ENCODE measurements at places on chromosomes 5 and 9. TPM values are rescaled to one million over a fixed set of nuclear protein-coding genes. Genes with fewer than 3 reads are reported as not detected.
A peak's percentile ranks its signal among the peaks of the same experiment; 100 is the strongest.

DNA sequence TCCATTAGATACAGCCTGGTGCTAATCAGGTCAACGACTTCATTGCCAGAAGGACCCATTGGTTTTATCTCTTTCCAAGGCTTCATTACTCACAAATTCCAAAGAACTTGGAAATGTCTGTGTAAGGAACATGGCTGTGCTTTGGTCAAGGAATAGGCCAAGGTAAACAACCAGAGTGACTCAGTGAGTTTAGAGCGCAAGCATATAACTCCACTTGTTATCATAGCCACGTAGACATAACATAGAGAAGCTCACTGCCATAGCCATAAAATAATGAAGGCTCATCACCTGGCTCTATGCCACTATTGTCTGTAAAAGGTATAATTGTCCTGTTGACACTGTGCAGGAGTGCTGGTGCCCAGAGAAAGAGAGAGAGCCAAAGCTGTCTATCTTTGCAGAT is 139.3 kb upstream of the PLCXD3 start:
- peak; percentile 11 for DNase-seq

DNA sequence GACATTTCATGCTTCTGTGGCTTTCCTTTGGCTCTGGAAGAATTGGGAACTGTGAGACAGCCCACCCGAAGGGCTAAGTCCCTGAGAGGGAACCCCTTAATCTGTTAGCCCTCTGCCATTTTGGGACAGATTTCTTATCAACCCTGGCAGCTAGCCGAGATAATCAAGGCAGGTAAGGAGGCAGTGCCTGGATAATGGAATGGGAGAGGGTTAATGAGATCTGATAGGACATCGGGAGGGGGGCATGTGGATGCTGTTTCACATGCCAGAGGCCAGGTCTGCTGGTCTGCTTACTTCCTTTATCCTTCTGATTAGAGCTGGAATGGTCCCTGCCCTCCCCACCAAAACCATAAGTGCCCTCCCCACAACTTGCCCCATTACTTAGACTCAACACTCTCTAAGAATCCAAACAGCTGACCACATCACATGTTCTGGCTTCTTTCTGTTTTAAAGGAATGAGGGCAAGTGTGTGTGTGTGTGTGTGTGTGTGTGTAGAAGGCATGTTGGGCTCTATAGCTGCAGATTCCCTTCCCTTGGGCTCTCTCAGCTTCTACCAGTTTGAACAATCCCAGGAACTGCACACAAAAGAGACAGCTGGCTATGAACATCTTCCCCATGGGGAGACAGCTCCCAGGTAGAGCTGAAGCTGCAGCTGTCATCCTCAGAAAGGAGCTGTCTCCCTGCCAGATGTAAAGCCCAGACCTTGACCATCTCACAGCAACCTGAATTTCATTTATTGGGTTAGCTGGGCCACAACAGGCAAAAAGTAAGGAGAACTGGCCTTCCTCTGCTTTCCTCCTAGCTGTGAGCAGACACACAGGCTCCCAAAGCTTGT is 221.3 kb downstream of the PIK3R1 start:
- DNase-seq: no peak

PGM5 gene
- total RNA-seq: 0.36 TPM

DNA sequence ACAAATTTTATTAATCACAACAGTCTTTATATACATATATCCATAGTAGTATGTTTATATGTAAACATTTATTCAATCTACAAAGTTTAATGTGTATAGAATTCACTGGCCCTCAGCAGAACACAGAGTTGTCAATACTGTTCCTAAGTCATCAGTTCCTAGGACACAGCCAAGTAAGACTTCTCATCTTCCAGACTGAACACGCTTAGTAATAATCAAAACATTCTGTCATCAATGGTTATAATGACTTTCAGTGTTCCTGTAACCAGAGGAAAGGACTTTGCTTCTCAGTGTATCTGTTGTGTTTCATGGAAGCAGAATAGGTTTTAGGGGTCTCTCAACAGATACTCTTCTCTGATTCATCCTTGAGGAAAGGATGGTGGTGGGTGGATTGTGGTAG is 82.2 kb downstream of the SMIM23 start:
- no peak for DNase-seq

DNA sequence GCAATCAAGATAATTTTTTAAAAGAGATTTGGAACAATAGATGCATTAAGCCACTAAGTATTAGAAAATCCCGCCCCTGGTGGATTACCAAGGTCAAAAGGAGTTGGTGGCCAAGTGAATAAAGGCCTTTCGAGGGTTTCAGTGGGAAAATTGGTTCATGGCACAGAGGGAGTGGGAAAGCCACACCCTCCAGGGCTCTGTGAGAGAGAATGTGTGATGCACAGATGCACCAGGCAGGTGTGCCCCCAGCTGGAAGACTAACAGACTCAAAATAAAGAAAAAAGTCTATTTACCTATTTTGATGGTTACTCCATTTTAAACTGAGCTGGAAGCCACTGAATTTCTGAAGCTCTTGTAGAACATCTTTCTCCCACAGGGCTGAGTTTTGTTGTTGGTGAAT is 278.0 kb downstream of the DRD1 start:
- no peak for DNase-seq

GRCh38 chr5:96050273-96050880 is 88.7 kb upstream of the ELL2 start:
- DNase-seq: no peak

PTGDS gene
- total RNA-seq: 0.24 TPM

GARIN3 gene
- not detected for total RNA-seq

DNA sequence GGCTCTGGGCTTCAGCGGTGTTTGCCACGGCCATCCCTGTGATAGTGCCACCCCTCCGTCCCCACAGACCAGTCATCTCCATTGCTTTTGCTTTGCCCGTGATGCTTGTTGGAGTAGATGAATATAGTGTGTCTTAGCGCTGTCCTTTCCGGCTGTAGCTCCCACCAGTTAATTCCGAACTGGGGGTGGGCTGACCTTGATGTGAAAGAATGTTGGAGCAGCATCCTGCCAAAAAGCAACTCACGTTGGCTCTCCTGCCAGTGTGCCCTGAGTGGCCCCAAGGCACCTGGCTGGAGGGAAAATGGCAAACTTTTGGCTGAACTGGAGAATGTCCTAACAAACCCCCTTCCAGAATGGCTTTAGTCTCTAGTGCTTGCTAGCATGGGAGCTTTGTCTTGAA is 20.0 kb downstream of the CLTA start:
- DNase-seq: no peak

DNA sequence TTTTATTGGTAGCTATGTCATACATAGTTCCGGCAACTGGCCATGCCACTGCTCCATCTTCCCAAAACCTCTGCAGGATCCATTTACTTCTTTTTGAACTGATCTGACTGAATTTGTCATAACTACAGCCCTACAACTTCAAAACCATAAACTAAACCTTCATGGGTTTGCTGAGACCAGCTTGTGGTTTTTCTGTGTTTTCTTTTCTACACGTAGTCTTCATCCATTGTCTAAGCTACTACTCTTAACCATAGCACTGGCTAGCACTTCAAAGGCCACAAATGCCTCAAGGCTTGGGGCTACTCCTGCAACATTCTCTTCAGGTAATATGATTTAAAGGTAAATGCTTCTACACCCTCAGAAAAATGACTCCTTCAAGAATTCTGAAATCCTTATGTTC is 9.0 kb upstream of the KIF2A start:
- no peak for DNase-seq

BHMT gene
- total RNA-seq: not detected

- DNase-seq: peak; percentile 44
These were observed at the start of gene NPR2 for GRCh38 chr9:35791297-35791921. NPR2 (plus strand) TSS chr9:35791591; CDS start chr9:35792409, 818 bp downstream.

- DNase-seq: no peak
These were observed 666.7 kb upstream of the CDH18 start for GRCh38 chr5:20654746-20655145.

- DNase-seq: peak; percentile 52
These were observed 140.4 kb downstream of the ESM1 start for GRCh38 chr5:54844905-54845566.

DNA sequence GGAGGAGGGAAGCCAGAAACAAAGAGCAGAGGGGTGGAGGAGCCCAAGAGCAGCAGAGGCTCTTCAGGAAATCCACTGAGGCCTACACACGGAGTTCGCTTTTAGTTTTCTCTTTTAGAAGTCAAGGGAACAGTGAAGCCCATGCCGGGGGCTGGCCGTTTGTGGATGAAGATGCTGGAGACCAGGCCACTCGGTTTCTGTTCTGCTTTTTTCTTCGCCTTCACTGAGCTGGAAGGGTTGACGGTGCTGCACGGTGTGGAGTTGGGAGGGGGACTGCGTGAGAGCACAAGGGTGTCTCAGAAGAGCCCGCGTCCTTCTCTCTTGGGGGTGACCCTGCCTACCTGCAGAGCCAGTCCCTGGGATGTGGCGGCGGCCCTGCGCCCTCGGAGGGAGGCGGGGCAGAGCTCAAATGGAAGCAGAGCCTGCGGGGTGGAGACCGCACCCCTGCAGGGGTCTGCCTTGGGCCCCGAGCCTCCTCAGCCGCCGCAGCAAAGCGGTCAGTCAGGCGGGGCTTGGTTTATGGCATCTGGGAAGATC is 68.5 kb upstream of the CACNA1B start:
- DNase-seq: no peak

ORM2 gene
- not detected for total RNA-seq

DNA sequence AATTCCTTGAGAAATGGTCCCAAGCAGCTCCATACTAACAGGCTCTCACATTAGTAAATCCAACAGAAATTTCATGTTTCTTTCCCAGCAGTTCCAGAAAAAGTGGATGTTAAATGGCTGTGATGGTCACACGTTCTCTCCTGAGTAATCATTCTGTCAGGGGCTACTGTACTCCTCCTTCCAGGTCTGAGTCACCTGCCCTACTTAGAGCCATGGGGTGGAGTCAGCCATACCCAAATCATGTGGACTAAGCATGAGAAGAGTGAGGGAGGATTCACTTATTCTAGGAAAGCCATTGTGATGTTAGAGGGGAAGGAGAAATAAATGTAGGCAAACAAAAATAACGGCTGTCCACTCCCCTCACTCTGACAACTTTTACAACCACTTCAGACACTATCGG is 547.2 kb downstream of the CSNK1G3 start:
- no peak for DNase-seq

PDZD2 gene
- total RNA-seq: under 0.01 TPM

DNA sequence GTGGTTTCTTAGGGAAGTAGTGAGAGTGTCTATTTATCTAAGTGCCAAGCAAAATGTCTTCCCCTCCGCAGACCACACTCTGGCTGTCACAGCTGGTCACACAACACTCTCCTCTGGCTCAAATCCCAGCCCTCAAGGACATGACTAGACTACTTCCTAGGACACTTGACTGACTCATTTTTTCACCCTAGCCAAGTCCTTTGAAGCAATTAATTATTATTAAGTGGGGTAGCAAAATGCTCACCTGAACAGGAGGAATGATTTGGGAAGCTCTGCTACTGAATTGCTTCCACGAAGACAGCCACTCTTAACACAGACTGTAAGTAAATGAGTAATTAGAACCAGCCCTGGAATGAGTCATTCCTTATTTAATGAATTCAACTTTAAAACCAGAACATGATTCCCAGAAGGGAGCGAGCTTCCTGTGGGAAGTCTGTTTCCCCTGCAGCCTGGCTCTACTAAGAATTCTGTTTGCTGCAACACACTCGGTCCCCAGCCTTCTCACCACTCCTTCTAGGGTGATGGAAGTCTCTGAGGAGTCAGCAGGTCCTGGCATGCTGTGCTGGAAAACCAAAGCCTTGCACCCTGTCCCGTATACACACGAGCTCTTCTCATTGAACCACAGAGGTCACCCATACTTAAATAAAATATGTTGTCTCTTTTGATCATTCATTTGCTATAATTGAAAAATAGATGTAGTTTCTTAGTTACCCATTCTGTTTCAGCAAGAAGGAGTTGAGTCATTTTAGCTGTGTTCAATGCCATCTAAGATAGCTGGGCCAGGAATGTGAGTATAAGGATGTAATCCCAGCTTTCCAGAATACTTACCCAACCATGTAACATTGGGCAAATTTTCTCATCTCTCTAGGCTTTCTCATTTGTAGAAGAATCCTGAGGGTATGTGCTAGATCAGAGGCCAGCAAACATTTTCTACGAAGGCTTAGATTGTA is 218.6 kb upstream of the RASEF start:
- peak; percentile 44 for DNase-seq

DNA sequence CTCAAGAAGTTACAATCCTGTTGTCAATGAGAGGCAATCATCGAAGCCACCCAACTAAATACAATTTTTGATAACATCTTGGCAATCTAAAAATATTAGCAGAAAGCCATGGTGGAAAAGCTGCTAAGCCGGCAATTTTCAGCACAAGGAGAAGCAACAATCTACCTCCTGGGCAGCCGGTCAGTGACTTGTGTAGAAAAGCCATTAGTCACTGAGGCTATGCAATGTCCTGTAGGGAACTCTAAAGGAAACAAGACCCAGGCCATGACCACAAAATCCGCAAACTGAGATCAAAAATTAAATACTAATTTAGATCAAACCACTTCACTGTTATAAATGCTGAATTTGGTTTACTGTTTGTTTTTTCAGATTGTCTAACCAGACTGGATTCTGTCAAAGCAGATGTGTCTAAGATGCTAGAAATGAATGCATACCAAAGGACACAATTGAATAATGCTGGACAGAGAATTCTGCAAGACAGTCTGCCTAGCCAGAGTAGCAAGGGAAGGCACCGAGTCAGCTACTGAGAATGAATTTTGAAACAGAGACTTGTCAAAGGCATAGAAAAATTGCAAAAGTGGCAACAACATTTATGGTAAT is 384.8 kb downstream of the PRELID2 start:
- no peak for DNase-seq

CDX1 gene
- 0.24 TPM for total RNA-seq

GRCh38 chr5:131252824-131253171 is 11.1 kb upstream of the CDC42SE2 start:
- no peak for DNase-seq

DNA sequence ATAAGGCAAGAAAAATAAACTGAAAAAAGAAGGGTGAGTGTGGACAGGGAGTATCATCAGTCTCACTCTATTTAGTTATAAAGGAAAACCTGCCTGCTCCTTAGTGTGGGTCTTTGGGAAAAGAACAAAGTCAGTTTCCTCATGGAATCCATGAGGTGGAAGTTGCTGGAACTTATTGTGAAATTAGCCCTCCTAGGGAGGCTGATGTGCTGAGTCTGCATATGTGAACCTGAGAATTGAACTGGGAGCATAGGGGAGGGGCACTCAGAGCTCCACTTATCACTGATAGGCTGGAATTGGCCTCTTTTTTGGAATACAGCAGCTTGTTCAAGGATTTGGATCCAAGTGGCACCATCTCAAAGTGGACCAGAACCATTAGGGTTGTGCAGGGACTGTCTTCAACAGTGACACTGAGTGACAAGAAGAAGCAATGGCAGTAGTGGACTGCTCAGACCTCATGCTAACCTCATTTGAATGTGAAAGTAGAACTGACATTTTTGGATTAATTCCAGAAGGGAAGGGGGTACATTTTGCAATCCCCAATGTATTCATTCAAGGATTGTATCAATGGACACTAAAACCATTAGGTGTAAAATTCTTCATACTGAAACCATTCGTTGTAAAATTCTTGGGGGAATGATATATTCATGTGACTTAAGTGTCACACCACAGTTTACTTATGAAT is 103.6 kb upstream of the KLF9 start:
- DNase-seq: no peak

SHISAL2B gene
- not detected for total RNA-seq

GRCh38 chr5:114346181-114346580 is 15.7 kb upstream of the KCNN2 start:
- DNase-seq: no peak

PCDHA5 gene
- total RNA-seq: not detected
